Activated CD4-positive, CD25-positive, alpha-beta regulatory T cell treated with anti-CD3 and anti-CD28 coated beads, Interleukin-2, amount 50 U/mL, for 16 hours (primary cell): ENCODE measurements at places on chromosomes 2 and 18.

- DNase-seq: no peak
Measured at GRCh38 chr2:181910028-181910831, 18.7 kb downstream of the ITPRID2 start.

DNA sequence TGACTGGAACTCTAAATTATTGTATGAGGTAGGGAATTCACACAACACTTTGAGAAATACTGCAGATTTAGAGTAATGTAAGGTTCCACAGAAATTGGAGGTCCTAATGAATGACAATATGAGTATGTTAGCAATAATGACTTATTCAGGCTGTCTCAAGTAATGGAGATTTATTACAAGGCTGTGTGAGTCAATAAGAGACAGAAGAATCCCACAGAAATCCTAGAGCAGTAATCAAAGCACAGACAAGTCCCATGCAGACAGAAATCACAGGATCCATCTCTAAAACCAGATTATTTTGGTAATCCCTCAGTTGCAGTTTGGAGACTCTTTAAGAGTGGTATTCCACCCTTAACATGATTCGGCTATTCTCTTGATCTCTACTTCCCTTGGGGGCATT is 83.6 kb downstream of the FAM161A start:
- no peak for DNase-seq

DNA sequence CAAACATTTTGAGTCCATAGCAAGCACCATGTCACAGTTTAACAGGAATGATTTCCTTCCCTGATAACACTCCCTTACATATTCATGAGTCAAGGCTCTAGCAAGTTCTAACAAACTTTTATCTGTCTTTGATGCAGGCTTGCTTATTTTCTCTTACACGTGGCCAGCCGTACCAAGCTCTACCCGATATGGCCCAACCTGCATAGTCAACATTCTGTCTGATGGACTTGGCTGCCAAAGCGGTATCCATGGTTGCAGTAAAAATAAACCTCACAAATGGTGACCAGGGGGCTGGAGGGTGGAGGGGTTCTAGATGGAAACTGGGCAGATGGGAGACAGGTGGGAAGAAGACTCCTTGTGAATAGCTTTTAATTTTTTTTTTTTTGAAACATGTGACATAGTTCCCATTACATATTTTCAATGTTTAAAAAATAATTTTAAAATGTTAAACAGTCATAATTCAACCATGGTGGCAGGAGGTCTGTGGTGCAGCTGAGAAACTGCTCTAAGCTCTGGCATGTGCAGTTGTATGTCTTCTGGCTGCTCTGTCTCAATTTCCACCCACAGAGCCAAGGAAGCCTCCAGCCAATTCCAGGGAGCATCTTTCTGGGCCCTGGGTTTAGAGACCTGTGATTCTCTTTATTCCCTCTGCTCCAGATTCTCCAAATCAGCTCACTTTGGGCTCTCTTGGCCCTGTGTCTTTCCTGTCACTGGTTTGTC is 20.7 kb upstream of the CXCR1 start:
- no peak for DNase-seq

DNA sequence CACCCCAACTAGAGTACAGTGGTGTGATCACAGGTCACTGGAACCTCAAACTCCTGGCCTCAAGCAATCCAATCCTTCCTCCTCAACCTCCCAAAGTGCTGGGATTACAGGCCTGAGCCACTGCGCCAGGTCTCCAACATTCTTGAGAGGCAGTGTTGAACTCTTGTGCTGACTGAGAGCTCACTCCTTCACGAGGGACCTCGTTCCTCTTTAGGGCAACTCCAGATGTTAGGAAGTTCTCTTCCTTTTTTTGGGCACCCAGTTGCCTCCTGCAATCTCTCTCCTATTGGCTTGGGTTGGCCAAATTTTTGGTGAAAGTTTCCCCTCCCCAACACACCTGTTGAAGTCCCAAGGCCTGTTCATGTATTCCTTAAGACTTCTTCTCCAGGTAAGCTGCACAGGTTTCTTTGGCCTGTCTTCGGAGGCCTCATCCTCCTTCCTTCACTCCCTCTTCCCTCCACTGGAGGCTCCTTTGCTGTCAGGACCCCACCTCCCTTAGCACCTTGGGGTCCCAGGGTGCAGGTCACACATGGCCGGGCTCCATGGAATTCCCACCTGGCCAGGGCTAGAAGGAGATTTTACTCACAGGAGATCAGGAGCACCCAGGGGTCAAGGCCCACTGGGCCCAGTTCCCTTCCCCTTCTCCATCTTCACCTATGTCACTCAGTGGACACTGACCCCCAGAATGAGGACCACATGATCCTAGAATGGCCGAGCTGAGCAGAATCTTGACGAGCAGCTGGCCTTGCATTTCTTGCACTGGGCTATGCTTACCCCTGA is 94.6 kb upstream of the SMAD2 start:
- no peak for DNase-seq

- DNase-seq: no peak
Measured at GRCh38 chr2:105627534-105627933, 117.2 kb upstream of the NCK2 start.

GRCh38 chr18:10453806-10454680 is at the start of gene APCDD1:
Gene APCDD1, plus strand, starts transcription at chr18:10454635. Its CDS starts 347 bp downstream, at chr18:10454982.
- DNase-seq: no peak
